Left colon (tissue), 2 donors: ENCODE measurements at places on chromosomes 7 and 10. TPM values are rescaled to one million over a fixed set of nuclear protein-coding genes. Genes with fewer than 3 reads are reported as not detected.

Gene TAS2R3
- 2.1 TPM for total RNA-seq

Gene FOXI2
- total RNA-seq: not detected

Gene MAPK8
- 50.9 TPM for total RNA-seq

Gene GIGYF1
- total RNA-seq: 32.4 TPM

Gene SKAP2
- 46.6 TPM for total RNA-seq

Gene TFEC
- 2.9 TPM for total RNA-seq

Gene SDHAF3
- total RNA-seq: 18.8 TPM

Gene TRAPPC14
- total RNA-seq: 54.9 TPM

Gene AKR1D1
- total RNA-seq: not detected

Gene ZNF117
- total RNA-seq: 3.3 TPM

Gene STOX1
- 3.4 TPM for total RNA-seq
